ENCODE measurements at places on chromosomes 7 and 10. TPM values are rescaled to one million over a fixed set of nuclear protein-coding genes. Genes with fewer than 3 reads are reported as not detected.

The GIMAP4 gene
- total RNA-seq, result 30.2 TPM

The ALOX5 gene
- total RNA-seq, result 13.8 TPM

The OR2A12 gene
- not detected for total RNA-seq

The GIMAP5 gene
- 25.6 TPM for total RNA-seq

The HOXA5 gene
- total RNA-seq, result not detected

The TMEM229A gene
- 0.71 TPM for total RNA-seq

DNA sequence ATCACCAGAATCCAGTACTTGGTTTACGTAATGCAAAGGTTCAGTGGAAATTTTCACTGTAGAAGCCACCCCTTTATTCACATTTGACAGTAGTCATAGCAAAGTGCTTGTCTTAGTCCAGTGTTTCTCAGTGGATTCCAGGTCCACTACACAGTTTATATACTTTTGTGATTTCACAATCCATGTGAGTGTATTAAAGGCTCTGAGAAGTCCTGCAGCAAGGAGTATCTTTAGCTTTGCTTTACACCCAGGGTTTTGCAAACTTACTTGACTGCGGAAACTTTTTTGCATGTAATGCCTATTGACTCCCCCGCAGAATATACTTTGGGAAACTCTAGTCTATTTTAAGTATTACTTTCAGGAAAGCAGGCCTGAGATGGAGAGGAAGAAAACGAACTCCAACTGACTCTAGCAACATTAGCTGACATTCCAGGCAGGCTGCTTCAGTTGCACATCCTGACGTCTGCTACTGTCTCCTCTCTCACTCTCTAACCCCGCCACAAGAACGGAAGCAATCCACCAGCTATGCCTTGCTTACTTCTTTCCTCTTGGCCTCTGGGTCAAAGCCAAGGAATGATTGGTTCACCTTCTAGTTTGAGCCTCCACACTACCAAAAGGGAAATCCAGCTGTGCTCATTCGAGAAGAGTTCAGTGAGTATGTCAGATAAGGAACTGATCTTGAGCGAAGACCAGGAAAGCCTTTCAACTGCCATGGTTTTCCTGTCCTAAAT is 6.2 kb downstream of the PLXNA4 start:
- DNase-seq, result no peak

DNA sequence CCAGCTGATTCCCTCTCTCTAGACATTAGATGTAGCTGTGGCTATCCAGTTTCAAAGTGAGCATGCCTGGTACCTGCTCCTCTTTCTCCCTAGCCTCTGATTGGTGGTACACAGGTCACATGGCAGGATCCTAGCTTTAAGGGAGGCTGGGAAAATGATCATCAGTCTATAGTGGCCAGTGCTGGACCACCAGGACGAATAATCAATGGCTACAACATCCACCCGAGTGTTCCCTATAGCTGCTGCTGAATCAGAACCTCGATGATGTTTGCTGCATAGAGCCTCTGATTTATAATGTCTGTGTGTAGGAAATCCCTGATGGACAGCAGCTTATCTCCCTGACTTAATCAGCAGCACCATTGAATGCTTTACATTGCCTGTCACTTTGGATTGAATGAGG is 28.9 kb upstream of the LMTK2 start:
- no peak for DNase-seq

GRCh38 chr10:102998399-102998907 is 80.4 kb downstream of the CNNM2 start:
- no peak for DNase-seq

DNA sequence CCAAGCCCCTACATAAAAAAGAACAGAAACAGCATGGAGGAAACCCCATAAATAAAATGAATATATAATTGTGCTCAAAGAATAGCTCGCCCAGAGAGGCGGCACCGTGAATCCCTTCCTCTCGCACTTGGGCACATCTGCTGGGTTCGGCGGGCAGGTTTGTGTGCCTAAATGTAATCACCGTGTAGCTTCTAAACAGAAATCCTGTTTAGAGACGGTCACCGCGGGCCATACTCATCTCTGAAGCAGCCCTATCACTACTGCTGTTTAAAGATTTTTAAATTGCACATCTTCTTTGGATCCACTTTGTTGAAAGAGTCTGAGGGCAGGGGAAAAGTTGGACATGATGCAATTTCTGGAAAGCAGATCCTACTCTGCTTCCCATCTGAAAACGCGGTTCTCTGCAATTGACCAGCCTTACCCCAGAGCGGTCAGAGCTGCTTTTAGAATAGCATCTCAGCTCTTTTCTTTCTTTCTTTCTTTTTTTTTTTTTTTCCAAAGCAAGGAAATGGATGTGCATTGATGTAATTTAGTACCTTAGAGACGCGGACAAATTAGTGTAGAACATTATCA is 6.4 kb downstream of the DRGX start:
- DNase-seq, result no peak

DNA sequence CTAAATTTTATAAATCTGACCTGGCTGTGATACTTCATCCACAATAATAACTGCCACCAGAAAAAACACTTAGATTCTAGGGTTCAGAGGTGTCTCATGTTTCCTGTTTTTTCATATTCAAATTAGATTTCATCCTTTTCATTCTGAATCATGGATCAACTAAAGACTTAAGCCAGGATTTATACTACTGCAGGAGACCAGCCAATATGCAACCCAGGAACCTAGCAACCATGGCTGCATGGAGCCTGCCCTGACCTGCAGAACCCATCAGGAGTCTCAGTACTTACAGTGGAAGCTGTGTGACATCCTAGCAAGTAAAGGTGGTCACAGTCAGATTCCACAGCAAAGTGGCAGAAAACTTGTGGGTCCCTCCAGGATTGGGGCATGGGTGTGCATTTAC is 40.5 kb upstream of the RNF148 start:
- no peak for DNase-seq

DNA sequence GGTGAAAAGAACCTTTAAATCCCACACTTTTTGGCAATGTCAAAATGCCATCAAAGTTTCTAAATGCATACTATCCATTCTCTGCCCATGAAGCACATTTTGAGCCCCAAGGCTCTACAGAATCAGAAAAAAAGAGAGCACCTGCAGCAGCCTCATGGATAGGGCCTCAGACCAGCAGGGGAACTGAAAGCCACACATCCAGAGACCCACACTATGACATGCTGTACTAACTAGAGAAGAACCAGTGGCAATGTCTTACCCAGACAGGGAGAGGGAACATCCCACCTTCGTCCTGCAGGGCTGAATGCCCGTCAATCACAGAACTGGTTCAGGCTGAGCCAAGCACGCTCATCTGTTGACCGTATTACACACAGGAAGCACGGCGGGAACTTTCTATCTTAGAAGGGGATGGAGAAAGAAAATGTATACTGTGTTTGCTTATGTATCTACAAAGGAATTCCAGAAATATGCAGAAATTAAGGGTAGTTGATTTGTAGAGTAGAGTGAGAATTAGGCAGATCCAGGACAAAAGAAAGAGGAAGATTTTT is 237.2 kb downstream of the GLI3 start:
- DNase-seq, result no peak

- no peak for DNase-seq
Measured at GRCh38 chr10:66006411-66006810, 919.4 kb upstream of the LRRTM3 start.
